DMS79 treated with DMSO at 0.1 percent for 48 hours (cell line): ENCODE measurements at places on chromosomes 1 and 21.

DNA sequence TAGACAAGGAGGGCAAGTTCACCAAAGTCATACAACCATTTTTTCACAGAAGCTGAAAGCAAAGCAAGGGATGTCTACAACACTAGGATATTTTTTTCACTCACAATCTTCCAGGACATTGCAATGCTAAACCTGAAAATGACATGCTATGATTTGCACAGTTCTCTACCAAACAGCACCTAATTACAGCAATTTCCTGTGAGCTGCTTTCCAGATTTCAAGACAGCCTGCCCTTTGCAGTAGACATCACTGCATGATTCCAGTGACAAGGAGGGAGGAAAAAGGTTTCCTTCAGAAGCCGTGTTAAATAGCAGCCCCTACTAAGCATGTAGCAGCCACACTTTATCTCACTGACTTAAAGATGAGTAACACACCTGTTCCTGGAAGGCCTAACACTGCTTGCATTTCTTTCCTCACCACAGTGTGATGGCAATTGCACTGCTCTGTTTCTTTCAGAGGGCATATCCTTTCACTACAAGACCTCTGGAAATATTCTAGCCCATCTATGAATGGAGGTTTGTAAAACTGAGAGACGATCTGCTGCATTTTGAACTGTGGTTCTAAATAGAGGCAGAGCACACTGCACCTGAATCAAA is 97.1 kb downstream of the DUSP10 start:
- no peak for DNase-seq

- no peak for DNase-seq
These were observed 11.3 kb downstream of the ADARB1 start for GRCh38 chr21:45085700-45086099.

DNA sequence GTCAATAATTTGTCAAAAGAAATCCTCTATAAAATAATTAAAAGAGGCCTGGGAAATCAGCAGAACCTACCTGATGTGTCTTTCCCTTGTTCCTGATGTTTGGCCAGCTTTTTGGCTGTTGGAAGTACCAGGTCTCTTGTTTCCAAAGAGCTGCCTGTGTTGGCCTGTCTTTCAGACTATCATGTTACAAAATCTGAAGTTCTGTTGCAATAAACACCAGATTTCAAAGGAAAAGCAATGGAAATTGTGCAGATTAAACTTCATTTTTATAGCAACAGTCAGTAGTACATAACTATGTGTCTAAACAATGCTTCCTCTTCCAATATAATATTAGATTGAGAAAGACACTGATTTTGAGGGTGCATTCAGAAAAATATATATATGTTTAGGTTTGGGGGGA is 647.2 kb upstream of the CXADR start:
- DNase-seq: no peak

- DNase-seq: no peak
These were observed 9.4 kb downstream of the PROX1 start for GRCh38 chr1:213997038-213997771.

DNA sequence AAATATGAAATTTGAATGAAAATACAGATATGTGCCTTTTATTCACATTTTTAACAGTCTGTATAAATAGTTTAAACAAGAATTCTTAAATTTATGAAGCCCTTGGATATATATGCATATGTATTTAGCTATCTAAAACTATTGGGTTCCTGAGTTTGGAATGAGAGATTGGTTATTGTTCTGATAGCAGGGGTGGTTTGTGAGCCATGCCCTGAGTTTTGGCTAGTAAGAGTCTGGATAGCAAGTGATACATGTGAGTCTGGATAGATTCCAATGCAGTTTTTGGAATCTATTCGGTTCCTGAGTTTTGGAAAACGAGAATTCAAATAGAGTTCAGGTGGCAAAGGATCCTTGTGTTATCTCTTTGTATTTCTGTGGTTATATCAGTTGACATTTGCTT is 2.8 kb downstream of the MAN1A2 start:
- DNase-seq: no peak
